ENCODE measurements at places on chromosomes 4 and X.

- no peak for DNase-seq
Observed at GRCh38 chr4:81454948-81455347, 16.8 kb downstream of the RASGEF1B start.

- no peak for DNase-seq
Observed at GRCh38 chr4:112633477-112634235, 3.1 kb downstream of the ZGRF1 start.

GRCh38 chr4:21013501-21013900, 313.2 kb downstream of the PACRGL start:
- no peak for DNase-seq

DNA sequence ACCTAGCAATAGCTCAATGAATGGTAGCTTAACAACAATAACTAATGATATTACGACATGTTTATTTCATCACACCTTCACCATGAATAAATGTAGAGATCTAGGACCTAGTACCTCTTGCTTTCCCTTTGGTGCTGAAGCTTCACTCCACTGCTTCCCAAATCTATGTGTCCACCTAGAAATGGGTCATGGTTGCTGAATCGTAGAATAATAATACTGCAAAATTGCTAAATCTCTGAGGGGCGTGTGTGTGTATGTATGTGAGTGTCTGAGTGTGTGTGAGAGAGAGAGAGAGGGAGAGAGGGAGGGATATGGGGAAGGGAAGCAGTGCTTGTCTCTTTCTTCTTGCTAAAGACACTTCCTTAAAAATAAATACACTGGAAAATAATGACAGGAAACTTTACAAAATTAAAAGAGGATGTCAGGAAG, 109.3 kb upstream of the BMP2K start:
- DNase-seq: no peak

- DNase-seq: no peak
Observed at GRCh38 chrX:1336331-1336943, at the start of gene IL3RA. Gene IL3RA, plus strand, starts transcription at chrX:1336785. Its CDS starts 4,981 bp downstream, at chrX:1341766.

DNA sequence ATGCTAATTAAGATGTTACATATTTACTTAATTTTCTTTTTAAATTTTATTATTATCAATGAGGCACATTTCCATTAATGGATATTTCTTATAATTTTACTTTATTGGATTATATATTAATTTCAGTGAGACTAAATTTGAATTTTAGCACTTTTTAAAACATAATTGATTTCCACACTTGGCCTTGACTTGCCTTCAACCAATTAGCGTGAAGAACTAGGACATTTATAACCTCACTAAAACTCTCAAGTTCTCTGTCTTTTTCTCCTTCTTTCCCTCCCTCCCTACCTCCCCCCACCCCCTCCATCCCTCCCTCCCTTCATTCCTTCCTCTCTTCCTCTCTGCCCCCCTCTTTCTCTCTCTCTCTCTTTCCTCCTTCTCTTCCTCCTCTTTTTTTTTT, 1618.1 kb downstream of the C4orf33 start:
- DNase-seq: no peak

GRCh38 chrX:10756441-10756840, 136.1 kb upstream of the MID1 start:
- DNase-seq: no peak

GRCh38 chrX:153526801-153527200, 9.4 kb downstream of the ATP2B3 start:
- no peak for DNase-seq

DNA sequence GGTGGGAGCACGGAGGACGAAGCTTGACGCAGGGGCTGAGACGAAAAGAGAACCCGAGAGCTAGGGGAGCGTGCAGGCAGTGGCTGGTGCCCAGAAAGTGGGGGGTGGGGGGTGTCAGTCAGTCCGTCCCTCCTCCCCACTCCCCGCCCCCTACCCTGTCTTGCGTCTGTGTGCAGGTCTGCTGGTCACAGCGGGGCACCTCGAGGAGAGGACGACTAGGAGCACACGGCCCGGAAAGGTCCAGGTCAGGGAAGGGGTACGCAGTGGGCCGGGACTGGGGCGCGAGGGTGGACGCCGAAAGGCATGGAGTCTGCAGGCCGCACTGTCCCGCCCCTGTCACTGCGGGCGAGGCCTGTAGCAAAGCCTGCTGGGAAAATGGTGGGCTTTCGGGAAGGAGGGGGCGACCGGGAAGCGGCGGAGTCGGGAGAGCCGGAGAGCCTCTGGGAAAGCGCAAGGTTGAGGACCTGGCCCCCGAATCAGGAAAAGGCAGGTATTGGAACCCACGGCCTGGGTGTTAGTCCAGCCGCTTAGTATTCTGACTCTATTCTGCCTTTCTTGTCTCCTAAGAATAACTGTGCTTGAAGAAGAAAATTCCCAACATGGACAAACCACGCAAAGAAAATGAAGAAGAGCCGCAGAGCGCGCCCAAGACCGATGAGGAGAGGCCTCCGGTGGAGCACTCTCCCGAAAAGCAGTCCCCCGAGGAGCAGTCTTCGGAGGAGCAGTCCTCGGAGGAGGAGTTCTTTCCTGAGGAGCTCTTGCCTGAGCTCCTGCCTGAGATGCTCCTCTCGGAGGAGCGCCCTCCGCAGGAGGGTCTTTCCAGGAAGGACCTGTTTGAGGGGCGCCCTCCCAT, 769 bp downstream of the TCEAL1 start:
- DNase-seq: no peak

- DNase-seq: no peak
Observed at GRCh38 chr4:57048590-57049304, 61.4 kb downstream of the IGFBP7 start.

GRCh38 chr4:74618659-74619058, 173.7 kb downstream of the AREG start:
- DNase-seq: no peak

DNA sequence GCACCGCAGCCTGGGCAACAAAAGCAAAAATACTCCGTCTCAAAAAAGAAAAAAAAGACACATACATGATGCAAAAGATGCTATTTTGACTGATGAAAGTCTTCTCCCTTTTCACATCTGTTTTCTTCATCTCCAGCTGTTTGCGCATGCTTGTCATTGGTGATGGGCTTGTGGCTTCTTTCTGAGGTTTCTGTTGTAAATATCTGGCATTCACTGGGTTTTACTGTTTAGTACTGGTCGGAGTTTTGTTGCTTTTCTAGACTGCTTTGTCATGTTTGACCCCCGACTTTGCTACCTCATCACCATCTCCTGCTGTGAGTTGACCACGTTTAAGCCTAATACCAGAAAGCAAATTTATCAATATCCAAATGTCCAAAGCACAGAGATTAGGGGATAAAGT, 34.4 kb downstream of the PTCHD1 start:
- no peak for DNase-seq

DNA sequence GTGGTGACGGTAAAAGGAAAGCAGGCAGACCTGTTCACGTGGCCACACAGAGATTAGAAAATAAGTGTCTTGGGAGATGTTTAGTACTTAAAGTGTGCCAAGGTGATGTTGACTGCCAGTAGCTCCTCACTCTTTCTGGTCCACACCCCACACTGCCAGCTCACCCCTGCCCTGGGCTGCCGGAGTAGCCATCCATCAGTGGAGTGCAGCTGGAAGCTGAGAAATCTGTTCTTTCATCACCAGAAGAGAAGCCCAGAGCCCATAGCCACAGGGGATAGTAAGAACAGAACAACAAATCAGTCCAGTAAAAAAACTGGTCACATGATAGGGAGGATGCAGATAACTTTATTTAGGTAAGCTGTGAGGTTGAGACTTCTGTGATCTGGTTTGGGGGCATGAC, 64.1 kb downstream of the WWC2 start:
- DNase-seq: no peak

GRCh38 chr4:156958276-156959074, 13.1 kb downstream of the PDGFC start:
- no peak for DNase-seq

- no peak for DNase-seq
Observed at GRCh38 chr4:6071959-6072720, 53.9 kb upstream of the C4orf50 start.

- no peak for DNase-seq
Observed at GRCh38 chr4:74716436-74716765, 77.9 kb downstream of the BTC start.

DNA sequence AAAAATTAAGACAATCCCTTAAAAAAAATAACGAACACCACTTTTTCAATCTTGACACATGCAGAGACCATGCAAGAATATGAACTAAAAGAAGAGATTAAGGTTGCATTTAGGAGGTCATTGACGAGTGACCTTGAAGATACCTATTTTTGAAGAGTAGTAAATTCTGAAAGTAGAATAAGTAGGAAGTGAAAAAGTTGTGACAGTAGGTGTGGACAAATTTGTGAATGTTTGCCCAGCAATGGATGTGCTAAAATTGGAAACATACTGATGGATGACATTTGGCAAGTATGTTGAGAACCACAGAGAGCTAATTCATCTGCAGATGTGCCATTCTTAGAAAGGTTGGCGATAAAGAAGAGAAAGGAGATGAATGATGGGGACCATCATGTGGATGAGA, 213.7 kb upstream of the VCX3A start:
- DNase-seq: no peak

DNA sequence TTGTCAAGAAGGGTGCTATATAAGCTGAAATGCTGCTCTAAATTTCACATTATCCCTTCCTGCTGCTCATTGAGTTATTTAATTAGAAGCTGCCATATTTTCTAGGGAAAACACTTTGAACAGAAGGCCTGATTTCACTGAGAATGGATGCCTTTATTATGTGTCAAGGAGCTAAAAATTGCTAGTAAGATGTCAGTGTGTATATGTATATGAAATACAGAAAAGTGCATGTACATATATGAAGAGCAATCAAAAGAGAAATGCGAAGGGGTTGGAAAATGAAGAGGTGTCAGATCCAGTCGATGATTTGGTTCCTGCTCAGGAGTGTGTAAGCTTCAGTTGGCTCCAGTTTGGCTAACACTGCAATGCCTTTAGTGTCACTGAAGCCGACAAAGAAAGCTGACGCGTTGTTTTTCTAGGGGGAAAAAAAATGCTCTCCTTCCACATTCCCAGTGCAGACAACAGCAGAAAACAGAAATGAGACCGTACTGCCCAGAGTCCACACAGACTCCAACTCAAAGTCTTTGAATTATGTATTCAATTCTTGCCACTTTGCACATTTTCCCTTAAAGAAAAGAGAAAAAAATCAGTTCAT, 154.2 kb downstream of the NHS start:
- no peak for DNase-seq

GRCh38 chrX:25034889-25035288, 19.1 kb upstream of the ARX start:
- DNase-seq: no peak

- no peak for DNase-seq
Observed at GRCh38 chr4:111027526-111027925, 404.6 kb upstream of the PITX2 start.

DNA sequence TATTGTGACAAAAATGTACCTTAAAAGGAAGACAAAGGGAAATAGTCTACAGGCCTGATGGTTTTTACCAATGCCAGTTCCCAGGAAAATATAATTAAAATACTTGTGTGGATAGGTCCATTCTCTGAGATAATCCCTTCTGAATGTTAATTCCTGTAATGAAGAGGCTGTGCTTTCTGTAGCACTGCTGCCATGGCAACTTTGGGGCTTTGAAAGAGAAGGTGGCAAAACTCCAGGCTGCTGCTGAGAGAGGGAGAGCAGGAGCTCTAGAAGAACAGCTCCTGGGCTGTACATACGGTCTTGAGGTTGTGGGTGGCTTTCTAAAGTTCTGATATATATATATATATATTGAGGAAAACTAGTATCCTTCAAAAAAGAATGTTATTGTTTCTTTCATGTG, 125.4 kb downstream of the PDLIM5 start:
- DNase-seq: no peak

DNA sequence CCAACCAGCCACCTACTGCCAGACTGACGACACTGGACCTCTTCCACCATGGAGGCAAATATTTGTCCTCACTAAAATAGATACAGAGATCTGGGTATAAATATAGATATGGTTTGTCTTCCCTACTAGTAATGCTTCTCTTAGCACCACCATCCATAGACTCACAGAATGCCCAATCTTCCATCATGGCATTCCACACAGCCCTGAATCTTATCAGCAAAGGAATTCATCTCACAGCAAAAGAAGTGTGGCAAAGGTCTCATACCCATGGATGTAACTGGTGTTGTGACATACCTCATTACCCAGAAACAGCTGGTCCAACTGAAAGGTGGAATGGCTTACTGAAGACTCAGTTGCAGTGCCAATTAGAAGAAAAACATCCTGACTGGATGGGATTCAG, 47.2 kb upstream of the HS6ST2 start:
- no peak for DNase-seq

DNA sequence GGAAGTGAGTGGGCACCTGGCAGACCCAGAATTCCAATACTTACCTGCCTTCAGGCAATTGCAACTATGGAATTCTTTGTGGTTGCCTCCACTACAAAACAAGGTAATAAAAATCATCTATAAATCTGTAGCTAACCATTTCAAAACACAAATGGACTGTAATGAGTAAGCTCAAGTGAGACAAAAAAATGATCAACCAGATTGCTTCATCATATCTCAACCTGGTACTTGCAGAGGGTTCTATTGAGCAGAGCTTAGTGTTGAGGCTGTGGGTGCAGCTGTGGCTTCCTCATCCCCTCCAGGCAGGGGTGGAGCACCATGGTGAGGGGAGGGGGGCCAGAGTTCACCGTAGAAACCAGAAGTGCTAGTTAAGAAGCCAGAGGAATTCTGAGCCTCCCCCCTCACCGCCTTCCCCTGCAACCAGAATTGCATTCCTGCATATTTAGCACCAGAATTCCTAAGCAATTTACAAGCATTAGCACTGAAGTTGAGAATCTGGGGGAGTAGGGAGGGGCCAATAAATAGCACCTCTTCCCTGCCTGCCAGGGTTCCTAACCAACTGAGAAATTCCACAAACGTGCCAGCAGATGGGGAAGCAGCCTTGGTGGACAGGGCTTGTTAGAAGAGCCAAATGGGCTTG, 11.5 kb downstream of the CTAG1A start:
- no peak for DNase-seq

GRCh38 chr4:59671037-59671436, 1529.1 kb upstream of the ADGRL3 start:
- DNase-seq: no peak

DNA sequence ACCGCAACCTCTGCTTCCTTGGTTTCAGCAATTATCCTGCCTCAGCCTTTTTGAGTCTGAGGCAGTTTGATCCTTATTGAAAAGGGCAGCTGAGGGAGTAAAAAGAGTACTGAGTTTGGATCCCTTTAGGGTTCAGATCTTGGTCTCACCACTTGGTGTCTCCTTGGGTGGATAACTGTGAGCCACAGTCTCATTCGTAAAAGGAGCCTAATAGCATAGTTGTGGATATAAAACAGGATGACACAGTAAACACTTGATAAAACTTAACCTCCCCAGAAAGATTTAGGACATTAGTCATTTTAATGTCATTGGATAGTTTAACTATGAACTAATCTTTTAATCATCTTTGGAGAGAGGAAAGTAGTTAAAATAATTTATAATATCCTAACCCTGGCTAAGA, 173.0 kb downstream of the ANK2 start:
- DNase-seq: no peak

Data from cortex of kidney (tissue), 1 donor.